HT1080 (cell line): ENCODE measurements at places on chromosomes 6 and 20. TPM values are rescaled to one million over a fixed set of nuclear protein-coding genes. Genes with fewer than 3 reads are reported as not detected.
A peak's percentile ranks its signal among the peaks of the same experiment; 100 is the strongest.

GRCh38 chr6:22468256-22468965, 101.0 kb upstream of the HDGFL1 start:
- peak; percentile 26 for DNase-seq

DNA sequence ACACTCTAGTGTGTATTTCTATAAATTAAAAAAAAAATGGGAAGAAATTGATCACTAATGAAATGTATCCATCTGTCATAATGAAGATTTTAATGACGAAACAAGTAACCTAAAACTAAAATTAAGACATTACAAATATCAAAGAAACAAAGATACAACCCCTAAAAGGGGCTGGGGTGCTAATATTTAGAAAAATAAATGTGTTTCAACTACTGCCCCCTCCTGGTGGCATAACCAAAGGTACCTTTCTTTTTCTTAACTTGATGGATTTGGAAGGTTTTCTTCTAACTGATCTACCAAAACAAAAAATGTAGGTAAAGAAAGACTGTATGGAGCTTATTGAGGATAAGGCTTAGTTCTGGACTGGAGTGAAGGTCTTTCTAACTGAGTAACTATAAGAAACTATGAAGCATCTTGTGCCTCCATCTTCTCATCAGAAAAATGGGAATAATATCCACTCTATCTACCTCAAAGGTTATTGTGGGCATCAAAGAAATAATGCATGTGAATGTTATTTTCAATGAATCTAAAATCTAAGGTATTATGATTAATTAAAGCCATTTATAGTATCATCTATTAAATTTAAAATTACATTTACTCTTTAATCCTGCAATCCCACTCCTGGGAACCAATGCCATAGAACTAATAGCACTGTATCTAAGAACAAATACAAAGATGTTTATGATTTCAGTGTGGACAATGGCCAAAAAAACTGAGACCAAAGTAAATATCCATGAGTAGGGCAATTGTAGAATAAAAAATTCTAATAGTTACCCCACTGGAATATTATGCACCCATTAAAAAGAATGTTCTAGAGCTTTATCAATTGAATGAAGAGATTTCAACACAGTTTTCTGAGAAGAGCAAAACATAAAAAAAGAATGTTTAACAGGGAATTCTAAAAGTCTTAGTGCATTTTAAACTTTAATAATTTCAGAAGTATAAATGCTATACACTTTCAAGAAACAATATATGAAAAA, 117.2 kb downstream of the BACH2 start:
- no peak for DNase-seq

- no peak for DNase-seq
These were observed 209.7 kb downstream of the TBX18 start for GRCh38 chr6:84554706-84555105.

GRCh38 chr6:33384581-33385020, 7.0 kb upstream of the KIFC1 start:
- DNase-seq: peak; percentile 76

- DNase-seq: no peak
These were observed 126.1 kb upstream of the UST start for GRCh38 chr6:148620579-148621298.

FNDC11 gene
- total RNA-seq: not detected in 2 replicates

ALDH5A1 gene
- 1.0 and 2.1 TPM in 2 replicates for total RNA-seq

DNA sequence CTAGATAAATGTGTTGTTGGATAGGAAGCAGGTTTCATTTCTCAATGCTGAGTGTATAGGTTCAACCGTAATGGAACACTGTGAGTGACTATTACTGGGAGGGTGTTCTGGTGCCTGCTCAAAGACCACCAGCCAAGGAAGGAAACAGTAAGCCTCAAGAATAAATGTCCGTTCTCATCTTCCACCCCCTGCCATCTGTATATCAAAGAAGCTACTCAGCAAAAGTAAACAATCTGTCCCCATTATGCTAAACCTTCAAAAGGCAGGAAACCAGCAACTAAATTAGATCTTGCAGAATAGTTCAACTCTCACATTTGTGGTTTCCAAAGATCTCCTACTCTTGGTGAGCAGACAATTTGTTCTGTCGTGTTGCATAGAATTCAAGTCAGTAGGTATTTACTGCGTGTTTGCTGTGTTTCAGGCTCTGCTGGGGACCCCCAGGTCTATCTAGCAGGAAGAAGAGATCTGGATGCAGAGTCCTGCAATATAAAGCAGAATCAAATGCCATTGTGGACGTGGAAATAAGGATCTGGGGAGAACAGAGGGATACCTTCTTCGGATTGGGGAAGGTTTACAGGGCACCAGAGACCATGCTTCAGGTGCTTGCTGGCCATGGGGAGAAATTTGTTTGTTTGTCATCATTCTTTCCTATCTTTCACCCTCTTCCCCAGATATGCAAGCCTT, 87.3 kb downstream of the SCML4 start:
- no peak for DNase-seq

PLAGL1 gene
- total RNA-seq: 2.6 and 7.1 TPM in 2 replicates

HCRTR2 gene
- total RNA-seq: not detected in 2 replicates

DNA sequence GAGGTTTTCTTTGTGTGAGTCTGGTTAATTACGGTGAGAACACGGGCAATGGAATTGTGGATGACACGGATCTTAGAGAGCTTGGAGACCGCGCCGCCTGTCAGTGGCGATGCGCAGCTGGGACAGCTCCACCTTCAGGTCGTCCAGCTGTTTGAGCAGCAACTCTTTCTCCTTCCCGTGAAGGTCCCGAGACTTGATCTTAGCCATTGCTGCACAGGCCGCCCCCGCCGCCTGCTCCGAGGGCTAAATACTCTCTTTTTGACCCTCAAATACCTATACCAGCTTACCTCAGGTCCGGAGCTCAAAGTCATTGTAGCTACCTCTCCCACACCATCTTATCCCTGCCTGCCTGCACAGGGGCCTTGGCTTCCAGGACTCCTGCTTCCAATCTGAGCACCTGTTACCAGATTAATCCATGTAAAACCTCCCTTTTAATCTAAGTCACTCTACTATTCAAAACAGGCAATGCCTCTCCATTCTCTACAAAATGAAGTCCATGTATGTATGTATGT, 100.2 kb downstream of the PREP start:
- no peak for DNase-seq

DNA sequence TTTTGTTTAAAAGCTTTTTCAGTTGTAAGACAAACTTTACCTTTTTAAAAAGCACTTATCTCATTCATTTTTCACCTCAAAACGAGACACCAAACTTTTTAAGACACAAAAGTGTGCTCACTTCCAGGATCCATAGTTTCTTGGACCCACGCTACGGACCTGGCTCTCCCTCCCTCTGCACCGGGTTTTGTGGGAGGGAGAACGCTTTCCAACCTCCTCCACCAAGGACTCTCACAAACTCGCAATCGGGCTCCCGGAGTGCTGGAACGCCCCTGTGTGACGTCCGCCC, 436 bp downstream of the CAGE1 start:
- no peak for DNase-seq

DNA sequence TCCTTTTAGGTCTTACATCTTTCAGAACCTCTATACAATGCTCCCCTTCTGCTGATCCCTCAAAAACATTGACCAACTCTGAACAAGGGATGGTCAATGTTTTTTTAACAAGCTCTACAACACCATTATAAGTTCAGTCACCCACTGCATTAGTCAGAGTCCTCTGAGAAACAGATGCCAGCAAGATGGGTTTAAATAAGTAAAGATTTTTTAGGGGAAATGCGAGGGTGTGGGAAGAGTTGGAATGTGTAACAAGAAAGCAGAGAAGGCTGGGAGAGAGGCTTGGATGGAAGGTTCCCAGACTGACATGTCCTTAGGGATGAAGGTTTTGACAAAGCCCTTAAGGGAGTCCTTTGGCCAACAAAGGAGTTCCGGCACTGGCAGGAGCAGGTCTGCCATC, 478.3 kb downstream of the FRK start:
- DNase-seq: no peak

DNA sequence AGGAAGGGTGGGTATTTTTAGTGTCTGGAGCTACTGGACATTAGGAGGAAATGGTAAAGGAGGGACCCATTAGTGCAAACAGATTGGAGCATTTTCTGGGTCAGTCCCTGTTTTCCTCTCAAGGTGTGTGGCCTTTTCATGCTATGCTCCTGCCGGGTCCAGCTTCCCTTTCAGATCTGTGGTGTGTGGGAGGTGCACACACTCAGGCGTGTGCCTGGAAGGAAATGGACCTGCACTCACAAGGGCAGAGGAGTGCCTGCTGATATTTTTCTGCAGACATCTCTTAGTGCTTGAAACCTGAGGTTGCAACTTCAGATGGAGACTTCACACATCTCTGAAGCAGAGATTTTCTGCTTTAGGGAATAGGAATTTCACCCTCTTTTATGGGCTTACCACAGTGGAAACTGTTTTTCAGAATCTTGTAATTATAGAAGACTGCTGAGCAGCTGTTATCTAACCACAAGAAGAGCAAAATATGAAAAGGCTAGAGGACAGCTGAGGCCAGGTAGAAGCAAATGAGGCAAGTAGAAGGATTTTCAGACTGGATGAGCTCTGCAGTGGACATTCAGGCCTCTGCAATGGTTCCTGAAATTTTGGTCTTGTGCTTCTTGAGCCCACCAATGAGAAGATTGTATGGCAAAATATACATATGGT, 764.3 kb downstream of the QKI start:
- DNase-seq: no peak

GRCh38 chr20:15011631-15012030, 674.2 kb upstream of the FLRT3 start:
- DNase-seq: no peak

INSM1 gene
- total RNA-seq: not detected in 2 replicates

DNA sequence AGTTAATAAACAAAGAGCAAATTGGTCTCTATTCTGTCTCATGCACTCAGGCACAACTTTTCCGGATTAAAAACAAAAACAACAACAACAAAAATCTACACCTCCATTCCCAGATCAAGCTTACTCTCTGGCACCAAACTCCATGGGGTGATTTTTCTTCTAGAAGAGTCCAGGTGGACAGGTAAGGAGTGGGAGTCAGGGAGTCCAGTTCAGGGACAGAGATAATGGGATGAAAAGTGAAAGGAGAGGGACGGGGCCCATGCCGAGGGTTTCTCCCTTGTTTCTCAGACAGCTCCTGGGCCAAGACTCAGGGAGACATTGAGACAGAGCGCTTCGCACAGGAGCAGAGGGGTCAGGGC, 437 bp upstream of the HLA-A start:
- DNase-seq: no peak

- no peak for DNase-seq
These were observed 165.5 kb upstream of the BMP5 start for GRCh38 chr6:56040889-56041301.

TSBP1 gene
- not detected in 2 replicates for total RNA-seq

DNA sequence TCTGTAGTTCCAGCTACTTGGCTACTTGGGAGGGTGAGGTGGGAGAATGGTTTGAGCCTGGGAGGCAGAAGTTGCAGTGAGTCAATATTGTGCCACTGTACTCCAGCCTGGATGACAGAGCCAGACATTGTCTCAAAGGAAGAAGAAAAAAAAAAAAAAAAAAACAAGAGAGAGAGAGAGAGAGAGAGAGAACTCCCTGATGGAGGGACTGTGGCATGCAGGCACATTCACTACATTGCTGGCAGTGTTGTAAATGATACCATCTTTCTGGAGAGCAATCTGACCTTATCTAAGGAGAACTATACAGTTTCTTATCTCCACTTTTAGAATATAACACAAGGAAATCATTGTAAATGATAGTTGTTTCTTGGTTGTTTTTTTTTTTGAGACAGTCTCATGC, 85.1 kb downstream of the MDN1 start:
- DNase-seq: peak; percentile 43

GTF3C6 gene
- total RNA-seq: 94.1 and 105 TPM in 2 replicates

- no peak for DNase-seq
These were observed 9.1 kb downstream of the PNLDC1 start for GRCh38 chr6:159809149-159809548.

PPDPF gene
- total RNA-seq: 35.3 and 143 TPM in 2 replicates

GRCh38 chr6:35916056-35916455, 4.8 kb downstream of the SRPK1 start:
- no peak for DNase-seq

NECAB3 gene
- 22.8 and 25.1 TPM in 2 replicates for total RNA-seq

- DNase-seq: no peak
These were observed 107.5 kb upstream of the SCAF8 start for GRCh38 chr6:154625721-154626120.

DNA sequence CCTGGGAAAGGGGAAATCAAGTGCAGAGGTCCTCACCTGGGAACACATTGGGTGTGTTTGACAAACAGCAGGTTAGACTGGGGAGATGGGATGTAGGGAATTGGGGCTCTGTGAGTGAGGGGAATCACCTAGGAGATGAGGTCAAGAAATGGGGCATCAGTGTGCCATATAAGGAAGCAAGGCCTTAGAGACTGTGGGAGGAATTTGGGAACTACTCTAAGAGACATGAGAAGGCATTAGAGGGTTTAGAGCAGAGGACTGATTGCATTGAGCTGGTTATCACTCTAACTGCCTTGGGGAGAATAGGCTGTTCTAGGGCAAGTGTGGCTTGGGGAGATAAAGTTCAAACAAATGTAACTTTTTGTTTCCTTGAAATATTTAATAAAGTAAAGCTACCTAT, 189.9 kb downstream of the EYA4 start:
- DNase-seq: no peak

DNA sequence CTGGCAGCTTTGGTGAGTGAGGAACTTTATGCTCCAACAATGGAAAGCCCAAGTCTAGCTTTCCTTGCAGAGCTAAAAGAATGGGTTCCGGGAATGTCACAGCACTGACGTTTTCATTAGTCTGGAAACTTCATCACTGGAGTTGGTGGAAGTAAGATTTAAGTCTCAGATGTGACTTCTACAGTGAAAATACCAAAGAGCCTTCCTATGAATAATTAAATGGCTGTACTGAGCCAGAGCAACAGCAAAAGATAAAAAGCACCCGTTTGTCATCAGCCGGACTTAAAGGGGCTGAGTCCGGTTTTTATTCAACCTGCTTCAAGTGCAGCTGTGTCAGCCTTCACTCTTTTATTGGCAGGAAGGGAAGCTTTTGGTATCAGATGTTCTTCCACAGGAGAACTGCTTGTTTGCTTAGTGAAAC, 46.5 kb upstream of the SHLD1 start:
- DNase-seq: no peak

DNA sequence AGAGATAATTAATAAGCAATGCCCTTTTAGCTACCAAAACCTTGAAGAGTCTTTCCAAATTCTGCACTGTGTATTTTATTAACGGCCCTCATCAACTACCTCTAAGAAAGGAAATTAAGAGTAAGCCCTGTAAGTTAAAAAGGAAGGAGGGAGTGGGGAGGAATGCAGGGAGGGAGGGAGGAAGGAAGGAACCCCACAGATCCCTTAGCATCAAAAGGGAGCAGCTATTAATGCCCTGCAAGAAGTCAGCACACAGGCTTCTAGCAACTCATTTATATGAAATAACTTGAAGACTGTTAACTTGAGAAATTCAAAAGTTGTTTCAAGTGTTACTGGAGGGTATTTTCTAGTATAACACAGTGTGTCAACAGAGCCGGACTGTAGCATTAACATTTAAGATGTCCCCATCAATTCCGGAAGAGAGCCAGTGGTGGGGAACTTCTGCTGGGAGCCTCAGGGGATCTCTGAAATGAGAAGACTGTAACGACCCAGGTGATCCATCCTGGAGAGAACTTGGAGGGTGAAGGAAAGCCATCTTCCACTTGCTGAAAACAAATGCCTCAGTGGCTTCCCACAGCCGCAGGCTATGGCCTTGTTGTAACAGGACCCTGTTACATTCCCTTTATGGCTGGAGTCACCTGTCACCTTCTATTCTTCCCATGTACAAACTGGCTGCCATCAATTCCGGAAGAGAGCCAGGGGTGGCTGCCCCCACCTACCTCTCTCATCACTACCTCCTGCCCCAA, 33.2 kb downstream of the SLC22A23 start:
- DNase-seq: no peak

VGLL2 gene
- not detected in 2 replicates for total RNA-seq

GRCh38 chr20:32767418-32768198, 5.4 kb downstream of the DNMT3B start:
- DNase-seq: no peak

LRRC73 gene
- 0.07 and 0.77 TPM in 2 replicates for total RNA-seq

GRCh38 chr6:16090920-16091319, 38.0 kb upstream of the MYLIP start:
- DNase-seq: no peak
